ENCODE measurements at places on chromosomes 3 and 15.
A peak's percentile ranks its signal among the peaks of the same experiment; 100 is the strongest.

DNA sequence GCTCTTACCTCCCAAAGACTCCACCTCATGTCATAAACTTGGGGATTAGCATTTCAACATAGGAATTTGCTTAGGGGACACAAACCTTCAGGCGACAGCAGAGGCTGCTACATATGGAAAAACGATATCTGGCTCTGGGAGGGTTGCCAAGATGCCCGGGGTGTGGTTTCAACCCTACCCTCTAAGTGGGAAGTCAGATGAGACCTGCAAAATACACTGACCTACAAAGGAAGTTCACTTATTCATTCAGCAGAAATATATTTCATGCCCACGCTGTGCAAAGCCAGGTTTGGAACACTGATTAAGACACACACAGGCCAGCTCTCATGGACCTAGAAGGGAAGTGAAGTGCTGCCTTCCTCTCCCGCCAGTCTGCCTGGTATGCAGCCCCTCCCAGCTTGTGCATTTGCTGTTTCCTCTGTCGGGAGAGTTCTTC is 239.3 kb downstream of the FEZF2 start:
- DNase-seq, result peak; percentile 77

DNA sequence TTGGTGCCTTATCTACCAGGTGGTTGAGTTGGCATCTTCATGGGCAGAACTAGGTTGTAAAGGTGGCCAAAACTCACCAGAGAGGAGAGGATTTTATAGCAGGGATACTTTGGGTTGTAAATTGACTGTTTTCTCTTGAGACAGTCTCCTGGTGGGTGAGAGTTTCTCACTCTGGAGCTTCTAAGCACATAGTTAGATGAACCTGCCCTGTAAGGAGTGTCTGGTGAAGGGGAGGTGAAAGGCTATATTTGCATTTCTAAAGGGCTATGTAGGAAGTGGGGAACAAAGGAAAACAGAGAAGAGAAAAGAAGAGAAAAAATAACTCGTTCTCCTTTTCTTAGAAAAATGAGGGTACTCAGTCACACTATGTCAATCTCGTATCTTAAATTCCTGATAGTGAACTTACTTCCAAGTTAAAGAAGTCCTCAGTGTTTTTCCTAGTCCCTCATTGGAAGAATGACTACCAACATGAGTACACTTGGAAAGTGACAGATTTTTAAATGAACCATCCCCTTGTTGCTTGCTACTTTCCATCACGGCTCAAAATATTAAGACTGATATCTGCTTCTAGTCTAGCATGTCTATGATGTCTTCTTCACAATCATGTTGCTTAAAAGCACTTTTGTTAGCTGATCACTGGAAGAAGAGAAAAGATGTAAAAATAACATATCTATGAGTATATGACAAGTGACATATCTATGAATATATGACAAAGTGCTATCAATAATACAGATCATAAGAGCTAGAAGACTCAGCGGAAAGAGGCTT is 113.8 kb upstream of the P2RY1 start:
- DNase-seq, result no peak

DNA sequence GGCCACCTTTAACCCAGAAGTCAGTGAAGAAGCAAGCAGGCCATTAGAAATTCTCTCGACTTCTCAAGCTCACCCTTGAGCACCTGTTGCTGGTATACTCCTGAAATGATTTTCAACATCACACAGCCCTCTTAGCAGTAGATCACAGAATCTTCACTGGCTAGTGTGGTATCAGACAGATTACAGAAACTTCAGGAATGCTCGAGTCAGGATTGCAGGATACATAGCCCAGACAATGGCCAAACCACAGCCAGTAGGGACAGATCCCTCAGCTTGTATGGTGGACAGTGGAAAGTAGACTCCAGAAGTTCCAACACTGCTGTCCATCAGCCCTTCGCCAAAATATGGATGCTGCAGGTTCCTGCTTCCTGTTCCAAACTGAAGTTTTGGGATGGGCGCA is 4.5 kb upstream of the KLHL40 start:
- DNase-seq, result no peak

DNA sequence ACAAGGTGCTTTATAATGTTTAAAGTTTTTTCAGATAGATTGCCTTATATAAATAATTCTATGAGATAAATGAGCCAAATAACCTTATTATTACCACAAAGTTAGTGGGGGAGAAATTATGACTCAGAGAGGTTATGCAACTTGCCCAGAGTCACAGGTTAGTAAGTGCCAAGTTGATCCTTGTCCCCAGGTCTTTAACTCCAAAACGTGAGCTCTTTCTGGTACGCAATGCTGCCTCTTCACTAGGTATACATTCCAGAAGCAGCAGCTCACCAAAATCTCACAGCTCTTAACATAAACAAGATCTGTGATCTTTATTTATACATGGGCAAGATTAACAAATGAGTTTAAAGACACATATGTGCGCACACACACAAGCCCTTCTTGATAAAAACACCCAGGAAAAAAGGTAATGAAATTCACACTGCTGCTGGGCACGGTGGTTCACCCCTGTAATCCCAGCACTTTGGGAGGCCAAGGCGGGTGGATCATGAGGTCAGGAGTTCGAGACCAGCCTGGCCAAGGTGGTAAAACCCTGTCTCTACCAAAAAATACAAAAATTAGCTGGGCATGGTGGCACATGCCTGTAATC is 59.8 kb upstream of the NR2F2 start:
- DNase-seq, result no peak

DNA sequence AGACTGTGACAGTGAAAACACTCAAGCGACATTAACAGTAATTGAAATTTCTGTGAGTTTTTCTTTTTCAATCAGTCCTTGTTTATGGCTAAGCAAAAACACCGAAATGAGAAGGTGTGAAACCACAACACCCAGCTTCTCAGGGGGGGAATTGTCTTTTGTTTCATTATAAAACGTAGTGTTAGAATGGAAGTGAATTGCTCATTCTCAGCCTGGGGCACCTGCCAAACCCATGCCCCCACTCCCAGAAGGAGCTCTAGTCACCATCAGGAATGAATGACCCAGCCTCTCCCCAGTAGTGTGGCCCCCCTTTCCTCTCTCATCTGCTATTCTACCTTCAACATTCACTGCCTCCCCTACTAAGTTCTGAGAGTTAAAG is 185.8 kb upstream of the CFAP20DC start:
- DNase-seq, result no peak

DNA sequence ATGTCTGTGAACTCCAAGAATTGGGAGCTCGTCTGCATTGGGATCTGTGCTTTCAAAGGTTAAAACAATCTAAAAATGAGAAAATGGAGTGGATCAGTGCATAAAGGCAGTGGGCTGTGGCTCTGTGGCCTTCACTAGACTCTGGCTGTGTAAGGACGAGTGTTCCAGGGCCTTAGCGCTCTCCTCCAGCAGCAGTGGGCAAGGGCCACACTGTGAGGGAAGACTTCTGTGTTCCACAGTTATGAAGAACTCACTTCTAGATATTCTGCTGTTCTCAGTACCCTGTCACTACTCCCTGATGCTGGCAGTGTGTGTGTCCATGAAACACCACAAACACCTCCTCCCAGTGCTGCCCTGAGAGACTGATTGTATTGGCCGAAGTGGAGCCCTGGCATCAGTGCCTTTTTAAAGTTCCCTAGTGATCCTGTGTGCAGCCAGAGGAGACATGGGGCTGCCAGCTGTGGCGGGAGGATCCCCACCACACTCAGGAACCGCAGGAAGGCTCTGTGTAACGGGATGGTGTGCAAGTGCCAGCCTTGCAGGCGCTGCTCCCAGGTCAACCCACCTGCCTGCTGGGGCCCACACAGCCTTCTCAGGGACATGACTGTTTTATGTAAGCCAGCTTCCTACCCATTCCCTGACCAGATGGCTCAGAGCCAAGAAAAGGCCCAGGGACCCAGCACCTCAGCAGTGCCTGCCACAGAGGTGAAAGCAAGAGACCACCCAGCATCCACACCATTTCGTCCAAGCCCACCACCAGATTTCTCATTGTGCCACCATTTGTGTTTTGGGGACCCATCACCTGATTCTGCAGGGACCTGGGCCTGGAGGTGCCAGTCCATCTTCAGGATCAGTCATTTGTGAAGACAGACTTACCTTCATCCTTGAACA is 40.4 kb downstream of the ABTB1 start:
- DNase-seq, result no peak

- DNase-seq, result no peak
Observed at GRCh38 chr3:149142682-149143081, 13.2 kb downstream of the HPS3 start.

- DNase-seq, result no peak
Observed at GRCh38 chr15:63231706-63232105, 42.3 kb downstream of the RAB8B start.

GRCh38 chr3:40337136-40338108 is 27.9 kb downstream of the EIF1B start:
- no peak for DNase-seq

- no peak for DNase-seq
Observed at GRCh38 chr3:155407331-155407730, 113.8 kb upstream of the STRIT1 start.

GRCh38 chr15:47711655-47712054 is 5.7 kb upstream of the SEMA6D start:
- no peak for DNase-seq

DNA sequence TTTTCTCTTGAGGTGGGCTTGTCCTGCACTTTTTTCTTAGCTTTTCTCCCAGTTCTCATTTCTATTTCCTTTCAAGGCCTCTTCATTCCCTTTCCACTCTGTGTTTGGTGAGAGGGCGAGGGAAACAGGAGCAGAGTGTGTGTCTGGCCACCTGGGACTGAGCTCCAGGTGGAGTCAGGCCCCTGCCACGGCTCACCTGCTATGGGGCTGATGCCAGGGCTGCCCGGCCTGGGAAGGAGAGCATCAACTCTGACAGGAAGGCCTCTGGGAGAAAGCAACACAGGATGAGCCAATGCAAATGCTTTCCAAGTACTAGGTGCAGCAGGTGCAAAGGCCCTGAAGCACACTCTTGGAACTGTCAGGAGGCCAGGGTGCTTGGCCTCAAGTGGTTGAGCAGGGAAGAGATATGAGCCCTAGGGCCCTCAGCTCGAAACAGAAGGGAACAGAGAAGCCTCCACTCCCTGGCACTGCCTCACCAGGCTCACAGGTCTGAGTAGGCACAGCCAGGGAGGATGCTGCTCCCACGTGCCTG is 27.3 kb upstream of the DUSP7 start:
- DNase-seq, result no peak

- DNase-seq, result no peak
Observed at GRCh38 chr3:165148876-165149441, 47.2 kb downstream of the SLITRK3 start.

DNA sequence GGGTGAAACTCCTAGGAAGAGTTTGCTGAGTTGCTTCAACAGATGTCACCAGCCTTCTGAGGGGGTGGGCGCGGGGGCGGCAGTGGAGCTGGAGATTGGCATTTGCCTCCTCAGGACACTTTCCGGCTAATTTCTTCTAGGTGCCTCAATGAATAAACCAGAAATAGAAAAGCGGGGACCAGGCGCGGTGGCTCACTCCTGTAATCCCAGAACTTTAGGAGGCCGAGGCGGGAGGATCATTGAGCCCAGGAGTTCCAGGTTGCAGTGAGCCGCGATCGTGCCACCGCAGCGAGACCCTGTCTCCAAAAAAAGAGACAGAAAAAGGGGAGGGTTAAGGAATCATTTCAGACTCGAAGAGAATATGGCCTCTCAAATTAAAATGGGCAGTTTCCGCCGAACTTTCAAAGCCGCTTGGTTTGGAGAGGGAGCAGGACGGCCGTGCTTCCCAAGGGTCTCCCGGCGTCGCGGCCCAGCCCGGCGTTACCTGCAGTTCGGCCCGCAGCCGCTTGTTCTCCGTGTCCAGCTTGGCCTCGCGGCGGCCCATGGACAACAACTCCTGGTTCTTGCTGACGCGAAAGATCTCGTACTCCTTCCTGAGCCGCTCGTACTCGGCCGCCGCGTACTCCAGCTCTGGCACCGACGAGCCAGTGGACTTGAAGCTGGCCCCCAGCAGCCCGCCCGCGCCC is 587 bp downstream of the NPHP3 start:
- DNase-seq, result peak; percentile 67

DNA sequence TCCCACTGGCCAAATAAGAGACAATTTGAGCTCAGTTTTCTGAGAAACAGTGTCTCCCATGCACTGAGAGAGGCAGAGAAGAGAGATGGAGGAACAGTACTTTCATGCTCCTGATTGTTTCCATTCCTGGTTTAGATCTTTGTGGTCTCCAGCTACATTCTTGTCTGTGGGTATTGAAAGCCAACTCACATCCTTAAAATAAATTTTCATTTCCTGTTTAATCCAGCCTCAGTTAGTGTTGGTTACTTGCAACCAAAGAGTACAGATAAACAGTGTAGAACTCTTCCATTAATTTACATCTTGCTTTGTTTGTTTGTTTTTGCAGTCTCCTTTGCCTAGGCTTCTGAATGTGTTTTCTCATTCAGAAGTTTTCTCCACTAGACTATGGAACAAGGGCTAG is 123.7 kb upstream of the CLSTN2 start:
- no peak for DNase-seq

GRCh38 chr15:32818758-32819447 is 101.1 kb downstream of the GREM1 start:
- no peak for DNase-seq

GRCh38 chr3:37330466-37330865 is 156.1 kb upstream of the LRRFIP2 start:
- no peak for DNase-seq

Data from mucosa of descending colon (tissue), 3 donors.